ENCODE measurements at places on chromosomes 1 and 21. TPM values are rescaled to one million over a fixed set of nuclear protein-coding genes. Genes with fewer than 3 reads are reported as not detected.

DNA sequence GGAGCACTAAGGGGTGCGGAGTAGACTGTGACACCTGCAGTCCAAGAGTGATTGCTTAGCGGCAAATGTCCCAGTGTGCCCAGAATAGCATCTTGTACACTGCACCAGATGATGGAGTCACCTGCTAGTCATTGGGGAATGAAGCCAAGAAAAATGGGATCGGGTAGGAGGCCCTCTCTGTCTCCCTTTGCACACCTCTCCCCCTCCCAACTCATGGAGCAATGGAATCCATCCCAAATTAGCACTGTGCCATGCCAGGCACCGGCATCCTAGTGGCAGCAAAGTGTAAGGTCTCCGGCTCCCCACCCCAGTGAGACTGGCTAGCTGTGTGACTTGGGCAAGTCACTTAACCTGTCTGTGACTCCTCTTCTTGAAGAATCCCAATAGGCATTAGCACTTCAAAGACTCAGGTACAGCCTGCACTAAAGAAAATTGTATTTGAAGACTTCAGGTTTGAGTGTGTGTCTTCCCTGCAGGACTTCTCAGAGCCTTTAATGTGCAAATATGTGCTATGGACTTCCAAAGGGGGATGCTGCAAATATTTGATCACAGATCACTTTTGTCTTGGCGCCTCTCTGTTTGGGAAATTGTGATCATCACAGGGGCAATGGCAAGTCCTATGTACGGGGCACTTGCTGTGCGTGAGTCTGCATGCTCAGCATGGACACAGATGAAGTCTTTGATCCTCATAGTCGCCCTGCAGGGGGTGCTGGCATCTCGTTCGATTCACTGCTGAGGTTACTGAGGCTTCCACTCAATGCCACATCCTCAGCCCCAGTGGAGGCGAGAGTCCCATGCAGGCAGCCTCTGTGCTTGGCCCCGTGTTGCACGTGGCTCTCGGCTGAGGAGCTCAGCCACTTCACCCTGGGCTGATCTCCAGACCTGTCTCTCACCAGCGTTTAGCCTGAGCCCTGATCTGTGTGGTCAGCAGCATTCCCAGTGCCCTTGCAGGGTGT lies 272.9 kb upstream of the C1orf174 start:
- DNase-seq, result no peak

DNA sequence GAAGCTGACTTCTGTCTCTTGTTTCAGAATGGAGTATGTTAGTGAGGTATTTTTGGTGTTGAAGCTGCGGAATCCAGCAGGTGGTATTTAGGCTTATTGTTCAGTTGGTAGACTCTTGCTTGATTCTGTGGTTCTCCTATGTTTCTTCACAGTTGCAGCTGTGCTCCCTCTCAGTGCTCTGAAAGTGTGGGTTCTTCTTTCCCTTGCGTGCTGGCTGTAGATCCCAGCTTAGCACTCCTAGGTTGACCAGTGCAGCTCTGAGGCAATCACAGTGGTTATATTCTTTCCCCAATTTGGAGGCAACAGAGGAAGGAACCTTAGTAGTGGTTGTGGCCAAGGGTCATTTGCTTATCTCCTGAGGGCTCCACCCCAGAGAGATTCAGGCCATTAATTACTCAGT lies 269.2 kb upstream of the NRIP1 start:
- no peak for DNase-seq

DNA sequence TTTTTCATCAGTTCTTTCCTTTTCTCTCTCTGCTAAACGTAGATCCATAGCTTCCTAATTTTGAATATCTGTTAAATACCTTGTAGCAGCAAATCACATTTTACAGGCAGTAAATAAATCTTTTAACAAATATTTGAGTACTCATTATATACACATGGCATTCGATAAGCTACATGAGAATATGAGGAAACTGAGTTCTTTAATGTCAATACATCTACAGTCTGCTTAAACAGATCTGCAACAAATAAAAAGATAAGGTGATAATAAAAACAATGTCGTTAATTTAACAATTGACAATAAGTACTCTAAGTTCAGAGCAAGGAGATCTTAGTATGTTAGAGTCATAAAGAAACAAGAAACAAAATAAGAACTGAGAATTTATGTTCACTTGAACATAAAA lies 42.9 kb downstream of the SELENOF start:
- DNase-seq, result no peak

DNA sequence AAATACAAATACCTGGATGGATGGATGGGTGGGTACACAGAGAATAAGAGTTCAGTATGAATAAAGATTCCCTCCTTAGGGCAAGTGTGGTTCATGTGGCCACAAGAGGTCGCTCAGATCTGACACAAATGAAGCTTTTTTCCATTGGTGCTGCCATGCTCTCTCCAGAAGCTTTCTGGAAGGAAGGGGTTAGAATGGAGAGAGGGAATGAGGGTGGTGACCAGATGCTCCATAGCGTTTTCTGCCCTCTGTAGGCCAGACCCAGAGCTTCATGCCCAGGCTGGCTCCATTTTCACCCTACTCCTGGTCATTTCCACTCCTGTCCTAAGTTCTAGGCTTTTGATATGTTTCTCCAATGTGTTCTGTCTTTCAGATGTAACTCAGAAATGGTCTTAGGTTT lies 3.3 kb upstream of the FCRL6 start:
- peak; percentile 48 for DNase-seq

DNA sequence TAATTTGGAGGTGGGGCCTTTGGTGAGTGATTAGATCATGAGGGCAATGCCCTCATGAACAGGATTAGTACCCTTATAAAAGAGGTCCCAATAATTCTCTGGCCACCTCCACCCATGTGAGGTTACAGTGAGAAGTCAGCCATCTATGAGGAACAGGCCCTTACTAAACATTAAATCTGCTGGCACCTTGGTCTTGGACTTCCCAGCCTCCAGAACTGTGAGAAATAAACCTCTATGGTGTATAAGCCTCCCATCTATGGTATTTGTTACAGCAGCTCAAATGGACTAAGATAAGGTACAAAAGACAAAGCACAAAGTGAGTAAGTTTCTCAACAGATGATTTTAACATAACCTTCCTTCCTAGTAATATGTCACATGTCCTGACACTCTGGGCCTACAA lies 22.3 kb downstream of the NRIP1 start:
- no peak for DNase-seq

DNA sequence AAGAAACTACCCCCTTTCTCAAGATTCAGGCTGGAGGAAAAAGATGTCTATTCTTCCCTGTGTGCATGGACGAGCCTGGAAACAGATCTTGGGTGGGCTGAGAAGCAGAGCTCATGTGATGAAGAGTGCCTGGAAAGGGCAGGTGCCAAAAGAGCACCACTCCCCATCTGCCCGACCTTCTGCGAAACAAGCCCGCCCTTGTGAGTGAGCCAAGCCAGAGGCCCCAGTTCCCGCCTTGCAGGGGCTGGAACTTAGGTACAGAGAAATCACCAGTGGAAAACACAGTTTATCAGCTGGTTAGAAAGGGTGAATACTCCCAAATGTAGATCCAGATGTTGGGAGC lies 26.7 kb upstream of the A3GALT2 start:
- DNase-seq, result no peak

DNA sequence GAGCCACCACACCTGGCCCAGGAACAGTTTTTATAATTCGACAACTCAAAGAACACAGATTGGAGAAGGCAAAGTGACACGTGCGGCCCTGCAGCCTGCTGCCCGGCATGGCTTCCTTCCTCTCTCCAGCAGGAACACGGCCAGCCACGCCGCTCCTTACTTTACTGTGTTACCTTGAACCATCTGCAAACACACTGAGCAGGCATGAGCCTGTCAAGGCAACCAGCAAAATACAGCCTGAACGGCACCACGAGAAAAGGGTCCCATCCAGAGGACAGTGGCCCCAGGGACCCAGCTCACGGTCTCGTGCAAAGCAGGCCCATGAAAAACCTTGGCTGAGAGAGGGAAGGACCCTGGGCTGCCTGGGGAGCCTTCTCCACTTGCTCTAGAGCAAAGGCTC lies 38.8 kb downstream of the NPHP4 start:
- DNase-seq, result no peak

- DNase-seq, result no peak
Measured at GRCh38 chr21:30257773-30258172, 25.0 kb downstream of the KRTAP24-1 start.

DNA sequence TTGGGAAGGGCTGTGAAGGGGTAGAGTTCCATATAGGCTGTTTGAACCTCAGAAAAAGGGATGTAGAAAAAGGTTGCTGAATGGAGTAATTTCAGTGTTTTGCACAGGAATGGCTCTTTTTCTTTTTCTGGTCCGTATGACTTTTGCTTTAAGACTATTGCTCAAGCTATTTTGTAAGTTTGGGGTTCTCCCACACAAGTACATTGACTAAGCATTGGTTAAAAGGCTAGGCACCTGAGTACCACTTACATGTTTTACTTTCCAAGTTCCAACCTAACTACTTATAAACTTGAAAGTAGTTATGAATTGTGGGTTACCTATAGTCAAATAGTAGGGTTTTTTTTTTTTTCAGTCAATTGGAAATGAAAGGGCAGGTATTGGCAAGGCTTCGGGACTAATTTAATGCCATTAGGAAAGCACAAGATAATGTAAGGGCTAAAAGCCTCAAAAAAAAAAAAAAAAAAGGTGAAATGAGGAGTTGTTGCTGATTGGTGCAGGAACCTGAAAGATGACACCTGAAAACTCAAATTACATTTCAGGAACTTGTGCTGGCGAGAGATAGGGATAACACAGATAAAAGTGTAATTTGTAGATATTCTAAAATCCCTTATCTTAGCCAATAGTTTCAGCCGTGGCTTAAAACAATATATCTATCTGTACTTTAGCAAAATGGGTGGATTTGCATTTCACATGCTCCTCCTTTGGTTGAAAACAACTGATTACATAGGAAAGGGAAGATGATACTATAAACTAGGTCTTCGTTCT lies 209.5 kb downstream of the RPS6KC1 start:
- no peak for DNase-seq

GRCh38 chr1:4655674-4656532 lies 1.5 kb downstream of the AJAP1 start:
- no peak for DNase-seq

- no peak for DNase-seq
Measured at GRCh38 chr1:40392221-40392620, 18.7 kb downstream of the SMAP2 start.

GRCh38 chr21:45087022-45087823 lies 12.8 kb downstream of the ADARB1 start:
- no peak for DNase-seq

GRCh38 chr1:232699814-232700213 lies 69.9 kb upstream of the SIPA1L2 start:
- DNase-seq, result no peak

- peak; percentile 16 for DNase-seq
Measured at GRCh38 chr1:207672522-207673130, 27.7 kb downstream of the CR1L start.

GRCh38 chr21:42261829-42262200 lies 42.9 kb downstream of the ABCG1 start:
- DNase-seq, result no peak

GRCh38 chr1:20668581-20668980 lies 7.4 kb upstream of the DDOST start:
- DNase-seq, result no peak

GRCh38 chr1:83583351-83584014 lies 415.4 kb downstream of the TTLL7 start:
- DNase-seq, result no peak

- DNase-seq, result no peak
Measured at GRCh38 chr1:197994907-197995407, 77.8 kb downstream of the LHX9 start.

GRCh38 chr1:41432481-41433280 lies 51.8 kb downstream of the EDN2 start:
- DNase-seq, result no peak

GRCh38 chr1:162732566-162733335 lies 57.8 kb upstream of the HSD17B7 start:
- no peak for DNase-seq

GRCh38 chr1:218735436-218736032 lies 390.4 kb downstream of the TGFB2 start:
- DNase-seq, result peak; percentile 10

DNA sequence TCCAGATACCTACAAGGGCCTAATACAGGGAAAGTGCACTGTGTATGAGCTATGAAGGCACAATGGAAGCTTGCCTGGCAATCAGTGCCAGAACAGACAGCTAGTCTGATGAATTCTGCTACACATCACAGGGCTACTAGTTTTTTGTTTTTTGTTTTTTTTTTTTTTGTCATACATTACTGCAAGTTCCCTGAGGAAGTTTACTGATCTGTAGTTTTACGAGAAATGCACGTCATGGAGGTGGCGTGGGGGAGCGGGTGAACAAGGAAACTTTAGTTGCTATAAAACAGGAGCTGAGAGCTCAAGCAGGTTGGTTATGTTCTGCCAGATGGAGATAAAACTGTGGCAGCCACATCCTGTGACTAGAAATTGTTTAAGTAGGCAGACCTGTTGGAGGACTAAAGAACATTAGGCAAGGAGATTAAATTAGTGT lies 17.7 kb downstream of the PTPRC start:
- no peak for DNase-seq

GRCh38 chr1:70008660-70009059 lies 196.7 kb downstream of the LRRC40 start:
- DNase-seq, result no peak

The PRKACB gene
- polyA plus RNA-seq, result 66.5 TPM

The RABIF gene
- polyA plus RNA-seq, result 12.9 TPM

The PTBP2 gene
- 55.7 TPM for polyA plus RNA-seq

The CFAP107 gene
- polyA plus RNA-seq, result 1.0 TPM

The NKAIN1 gene
- polyA plus RNA-seq, result 3.6 TPM

The CTXND2 gene
- polyA plus RNA-seq, result not detected

The TRIM45 gene
- polyA plus RNA-seq, result 17.7 TPM

The CTSS gene
- polyA plus RNA-seq, result 13.8 TPM

The CLEC20A gene
- polyA plus RNA-seq, result 0.22 TPM

The MOB3C gene
- 12.5 TPM for polyA plus RNA-seq

Measured in right renal pelvis (tissue), 4 donors.